ENCODE measurements at places on chromosomes 1 and 21.

- no peak for DNase-seq
Observed at GRCh38 chr1:201488830-201489589, 17.9 kb downstream of the CSRP1 start.

DNA sequence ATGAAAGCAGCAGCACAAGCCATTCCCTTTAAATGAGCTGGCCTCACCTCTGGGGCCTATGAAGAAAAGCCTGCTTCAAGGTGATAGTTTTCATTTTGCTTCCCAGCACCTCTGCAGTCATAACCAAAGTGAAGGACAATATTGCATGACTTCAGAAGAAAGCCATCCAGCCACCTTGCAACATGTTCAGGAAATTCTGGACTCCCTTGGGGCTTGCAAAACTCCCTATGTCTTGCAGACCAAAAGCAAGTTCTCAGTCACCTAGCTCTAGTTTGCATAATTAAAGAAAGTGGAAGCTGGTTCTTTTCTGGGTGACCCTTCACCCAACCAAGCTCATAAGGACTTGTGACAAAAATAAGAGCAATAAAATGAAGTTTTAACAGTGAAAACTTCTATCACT is 87.6 kb downstream of the GFI1 start:
- no peak for DNase-seq

GRCh38 chr1:220691053-220691684 is 1.0 kb downstream of the C1orf115 start:
- DNase-seq: no peak

- DNase-seq: no peak
Observed at GRCh38 chr1:60872426-60873054, 209.8 kb upstream of the NFIA start.

DNA sequence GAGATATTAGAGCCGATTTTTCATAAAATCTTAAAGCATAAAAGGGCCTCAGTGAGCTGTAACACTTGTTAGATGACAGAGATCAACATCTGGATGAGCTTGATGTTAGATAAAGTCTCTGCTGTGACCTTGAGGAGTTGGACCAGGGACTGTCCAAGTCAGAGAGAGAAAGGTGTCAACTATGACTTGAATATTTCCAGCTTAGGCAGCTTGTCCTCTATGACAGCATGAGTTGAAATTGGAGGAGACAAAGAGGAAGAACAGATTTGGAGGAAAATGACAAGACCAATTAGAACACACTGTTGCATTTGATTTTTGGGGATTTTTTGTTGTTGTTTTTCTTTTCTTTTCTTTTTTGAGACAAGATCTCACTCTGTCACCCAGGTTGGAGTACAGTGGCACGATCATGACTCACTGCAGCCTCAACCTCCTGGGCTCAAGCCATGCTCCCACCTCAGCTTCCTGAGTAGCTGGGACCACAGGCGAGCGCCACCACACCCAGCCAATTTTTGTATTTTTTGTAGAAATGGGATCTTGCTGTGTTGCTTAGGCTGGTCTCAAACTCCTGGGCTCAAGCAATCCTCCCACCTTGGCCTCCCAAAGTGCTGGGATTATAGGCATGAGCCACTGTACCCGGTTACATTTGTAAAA is 35.3 kb upstream of the CLIC4 start:
- DNase-seq: no peak
